ENCODE measurements at places on chromosomes 11 and 22. TPM values are rescaled to one million over a fixed set of nuclear protein-coding genes. Genes with fewer than 3 reads are reported as not detected.

DNA sequence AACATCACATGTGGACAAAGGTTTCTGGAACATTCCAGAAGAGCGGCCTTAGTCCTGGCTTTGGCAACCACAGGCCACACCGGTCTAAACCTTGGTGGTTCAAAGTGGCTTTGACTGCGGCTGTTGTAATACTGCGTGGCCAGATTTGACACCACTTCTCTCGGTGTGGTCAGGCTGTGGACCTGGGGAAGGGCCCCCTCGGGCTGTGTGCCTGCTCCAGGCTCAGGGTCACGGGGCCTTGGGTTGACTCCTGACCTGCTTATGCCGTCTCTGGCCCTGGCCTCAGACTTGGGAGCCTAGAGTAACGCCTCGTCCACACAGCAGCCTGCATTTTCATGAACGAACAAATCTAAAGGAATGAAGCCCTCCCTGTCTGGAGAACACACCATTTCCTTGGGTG is 118.0 kb downstream of the PHF21B start:
- no peak for DNase-seq

DNA sequence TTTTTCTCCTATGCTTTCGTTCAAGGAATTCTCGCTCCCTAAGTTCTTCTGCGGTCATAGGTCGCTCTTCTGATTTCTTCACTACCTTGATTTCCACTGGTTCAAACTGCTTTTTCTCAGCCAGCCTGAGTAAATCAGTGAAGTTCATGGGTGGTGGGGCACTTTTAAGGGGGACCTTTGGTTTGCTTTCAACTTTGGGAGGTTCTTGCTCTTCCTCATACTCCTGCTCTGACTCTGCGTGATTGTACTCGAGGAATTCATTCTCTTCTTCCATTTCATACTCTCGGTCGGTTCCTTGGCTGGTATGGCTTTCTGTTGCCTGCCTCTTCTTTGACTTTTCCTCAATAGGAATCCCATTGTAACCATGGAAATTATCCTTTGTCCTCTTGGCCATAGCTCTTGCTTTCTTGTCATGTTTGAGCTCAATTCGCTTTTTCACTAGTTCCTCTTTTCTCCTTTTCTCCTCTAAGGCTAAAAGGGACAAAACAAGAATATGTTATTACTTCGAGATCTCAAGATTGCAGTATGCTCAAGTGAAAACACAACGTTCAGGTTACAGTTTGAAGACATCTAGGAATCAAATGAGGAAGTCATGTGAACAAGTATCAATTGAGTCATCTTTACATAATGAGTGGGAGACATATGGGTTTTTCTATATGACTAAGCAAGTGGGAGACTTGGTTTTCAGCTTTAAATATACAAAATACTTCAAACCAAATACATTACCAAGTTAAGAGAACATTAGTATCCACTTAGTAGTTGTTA is 16.2 kb downstream of the MISFA start:
- DNase-seq, result no peak

DNA sequence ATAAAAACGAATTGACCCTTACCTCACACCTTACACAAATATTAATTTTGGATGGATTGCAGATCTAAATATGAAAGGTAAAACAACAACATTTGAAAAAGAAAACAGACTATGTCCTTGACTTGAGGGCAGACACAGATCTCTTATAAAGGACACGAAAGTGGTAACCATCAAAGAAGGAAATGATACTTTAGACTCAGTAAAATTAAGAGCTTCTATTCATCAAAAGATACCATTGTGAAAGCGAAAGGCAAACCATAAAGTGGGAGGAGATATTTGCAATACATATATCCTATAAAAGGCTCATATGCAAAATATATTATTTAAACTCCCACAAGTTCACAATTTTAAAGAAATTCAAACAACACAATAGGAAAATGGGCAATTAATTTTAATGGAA is 5.0 kb downstream of the HEPACAM start:
- DNase-seq, result no peak

The BBOX1 gene
- 0.39 TPM for total RNA-seq

The CBLIF gene
- not detected for total RNA-seq

DNA sequence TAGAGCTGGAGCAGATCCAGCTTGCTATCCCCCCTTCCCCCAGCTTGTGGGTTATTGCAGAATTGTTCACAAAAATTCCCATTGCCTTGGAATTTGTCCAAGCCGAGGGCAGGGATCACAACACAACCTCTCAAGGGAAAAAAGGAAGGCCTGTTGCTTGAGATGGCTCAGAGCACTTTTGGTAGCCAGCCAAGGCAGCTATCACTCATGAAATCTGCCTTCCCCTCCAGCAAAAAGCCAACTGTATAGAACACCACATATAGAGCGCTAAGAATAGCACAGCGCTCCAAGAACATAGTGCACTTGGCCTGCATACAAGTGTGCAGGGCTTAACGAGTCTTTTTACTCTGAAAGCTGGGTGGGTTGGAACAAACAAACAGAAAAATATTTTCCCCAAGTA is 46.2 kb downstream of the FAM83F start:
- DNase-seq, result peak; percentile 89

DNA sequence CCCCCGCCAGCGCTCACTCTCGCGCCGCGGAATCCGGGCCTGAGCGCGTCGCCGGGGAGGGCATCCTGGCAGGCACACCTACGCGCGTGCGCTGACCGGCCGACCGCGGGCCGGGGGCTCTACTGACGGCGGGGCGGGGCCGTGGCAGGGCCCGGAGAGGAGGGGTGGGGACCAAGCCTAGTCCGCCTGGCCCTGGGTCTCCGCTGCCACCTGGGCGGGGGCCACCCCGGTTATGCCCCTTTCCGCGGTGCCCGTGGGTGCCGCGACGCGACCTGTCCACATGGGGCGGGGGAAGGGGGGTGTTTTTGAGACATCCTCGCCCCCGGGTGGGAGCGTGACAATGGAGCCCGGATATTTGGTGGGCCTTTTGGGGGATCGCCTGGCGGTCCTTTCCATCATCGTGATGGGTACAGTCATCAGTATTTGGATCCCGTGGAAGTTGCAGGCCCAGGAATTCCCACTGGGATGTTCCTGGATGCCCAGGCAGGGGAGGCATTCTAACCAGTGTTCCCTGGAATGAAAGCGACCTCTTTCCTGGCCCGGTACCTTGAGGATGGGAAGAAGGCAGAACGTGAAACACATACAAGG is 2.2 kb downstream of the NCAM1 start:
- DNase-seq, result peak; percentile 39

The SYT12 gene
- under 0.01 TPM for total RNA-seq

The NNMT gene
- total RNA-seq, result 344 TPM

The MMP27 gene
- not detected for total RNA-seq

- no peak for DNase-seq
Observed at GRCh38 chr11:22041039-22041438, 151.8 kb upstream of the ANO5 start.

GRCh38 chr11:62393735-62394134 is 25.1 kb upstream of the SCGB1A1 start:
- no peak for DNase-seq

DNA sequence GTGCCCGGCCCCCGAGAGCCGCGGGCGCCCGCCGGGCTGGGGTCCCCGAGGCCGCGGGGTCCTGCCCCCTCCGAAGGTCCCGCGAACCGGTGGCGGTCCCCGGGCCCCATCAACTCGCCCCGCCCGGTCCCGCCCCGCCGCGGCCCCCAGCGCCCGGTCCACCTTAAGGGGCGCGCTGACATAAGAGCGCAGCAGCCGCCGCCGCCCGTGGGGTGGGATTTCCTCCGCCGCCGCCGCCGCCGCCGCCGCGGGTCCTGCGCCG is at the start of gene ZDHHC8:
Gene ZDHHC8 (plus strand): TSS at position 208 of the 262 bp plus-strand sequence. CDS start 144 bp downstream, outside the sequence.
- DNase-seq, result peak; percentile 26

- no peak for DNase-seq
Observed at GRCh38 chr22:45937960-45938359, 39.0 kb downstream of the WNT7B start.

The THY1 gene
- total RNA-seq, result 949 TPM

DNA sequence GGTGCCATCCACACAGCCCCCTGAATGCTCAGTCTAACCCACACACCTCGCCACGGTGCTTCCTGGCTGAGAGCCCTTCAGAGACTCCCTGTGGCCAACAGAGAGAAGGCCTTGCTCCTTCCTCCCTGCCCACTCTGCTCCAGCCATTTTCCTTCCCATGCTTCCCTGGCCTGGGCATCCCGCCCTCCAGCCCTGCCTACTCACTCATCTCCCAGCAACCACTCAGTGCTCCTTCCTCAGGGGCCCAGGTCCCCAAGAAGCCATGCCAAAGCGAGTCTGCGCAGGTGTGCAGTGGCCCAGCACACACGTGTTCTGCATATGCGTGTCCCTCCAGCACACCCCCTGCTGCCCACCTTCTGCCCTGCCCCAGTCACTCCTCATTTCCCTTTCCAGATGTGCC is 56.4 kb downstream of the NECTIN1 start:
- DNase-seq, result no peak

- DNase-seq, result no peak
Observed at GRCh38 chr11:125892994-125893393, 5.5 kb downstream of the HYLS1 start.

- no peak for DNase-seq
Observed at GRCh38 chr11:48049036-48049435, 68.7 kb downstream of the PTPRJ start.

GRCh38 chr11:12840871-12841660 is 166.8 kb downstream of the TEAD1 start:
- peak; percentile 53 for DNase-seq

DNA sequence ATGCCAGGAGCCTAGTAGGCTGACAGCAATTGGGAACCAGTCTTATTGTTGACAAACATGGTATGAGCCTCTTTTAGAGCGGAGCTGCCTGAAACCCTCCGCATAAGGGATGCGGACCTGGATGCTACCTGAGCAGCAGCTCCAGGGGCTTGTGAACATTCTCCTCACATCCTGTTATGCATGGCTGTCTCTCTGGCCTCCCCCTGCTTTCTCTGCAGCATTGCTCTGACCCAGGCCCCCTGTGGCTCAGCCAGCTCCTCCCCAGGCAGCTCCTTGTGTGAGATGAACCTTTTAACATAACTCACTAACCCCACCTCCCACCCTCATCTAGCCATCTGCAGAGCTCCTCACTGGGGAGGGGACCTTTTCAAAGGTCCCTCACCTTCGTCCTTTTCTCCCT is 6.0 kb downstream of the BMAL1 start:
- DNase-seq, result no peak

The RAB39A gene
- 1.1 TPM for total RNA-seq

The B4GAT1 gene
- total RNA-seq, result 49.3 TPM

GRCh38 chr11:129614256-129614944 is 201.2 kb upstream of the TMEM45B start:
- DNase-seq, result no peak

The LDLRAD3 gene
- total RNA-seq, result 3.8 TPM

The SMTNL1 gene
- total RNA-seq, result not detected

DNA sequence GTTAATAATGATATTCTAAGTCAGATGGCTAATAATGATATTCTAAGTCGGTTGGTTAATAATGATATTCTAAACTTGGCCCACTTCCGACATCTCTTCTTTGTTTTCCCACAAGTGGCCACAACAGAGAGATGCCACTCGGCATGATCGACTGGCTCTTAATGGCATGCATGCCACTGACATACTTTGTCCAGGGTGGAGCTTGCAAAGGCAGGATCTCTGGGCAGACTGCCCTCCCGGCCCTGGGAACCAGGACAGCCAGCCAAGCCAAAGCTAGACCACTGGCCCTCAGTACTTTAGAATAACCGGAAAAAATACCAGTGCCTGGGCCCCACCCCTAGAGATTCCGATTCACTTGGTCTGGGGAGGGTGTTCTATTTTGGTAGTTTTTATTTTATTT is 78.1 kb downstream of the KIAA1671 start:
- peak; percentile 45 for DNase-seq

GRCh38 chr11:115676768-115677167 is 172.6 kb upstream of the CADM1 start:
- peak; percentile 61 for DNase-seq

The MYO7A gene
- total RNA-seq, result 0.29 TPM

The SLC37A2 gene
- 153 TPM for total RNA-seq

DNA sequence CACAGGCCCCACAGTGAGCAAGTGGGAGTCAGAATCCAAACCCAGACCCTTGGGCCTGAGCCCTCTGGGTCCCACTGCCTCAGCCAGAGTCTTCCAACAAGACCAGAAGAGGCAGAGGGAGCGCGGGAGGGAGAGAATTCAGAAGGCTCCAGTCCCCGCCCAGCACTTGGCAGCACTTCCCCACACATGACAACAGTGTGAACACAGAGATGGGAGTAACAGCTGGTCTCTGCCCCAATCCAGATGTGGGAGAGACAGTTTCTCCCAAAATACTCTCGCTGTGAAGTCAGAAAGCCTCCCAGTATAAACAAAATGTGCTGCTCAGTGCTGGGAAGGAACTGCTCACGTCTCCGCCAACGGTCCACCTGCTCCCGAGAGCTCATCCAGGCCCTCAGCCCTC is 219.9 kb downstream of the MN1 start:
- no peak for DNase-seq

DNA sequence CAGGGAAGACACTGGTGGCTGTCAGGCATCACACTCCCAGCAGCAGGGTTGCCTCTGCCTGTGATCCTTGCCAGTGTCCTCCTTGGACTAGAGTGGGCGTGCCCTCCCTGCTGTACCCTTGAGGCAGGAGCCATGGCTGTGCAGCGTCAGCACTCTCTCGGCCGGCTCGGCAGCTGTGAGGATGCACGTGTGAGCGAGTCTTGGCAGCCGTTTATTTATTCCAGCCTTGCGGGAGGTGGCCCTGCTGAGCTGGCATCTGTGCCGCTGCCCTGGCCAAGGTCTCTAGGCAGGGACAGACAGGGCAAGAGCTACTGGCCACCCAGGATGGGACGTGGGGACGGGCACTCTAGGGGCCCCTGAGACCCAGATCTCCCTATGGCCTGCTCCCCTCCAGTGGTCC is 33.9 kb downstream of the TSPAN4 start:
- peak; percentile 13 for DNase-seq

- DNase-seq, result no peak
Observed at GRCh38 chr22:44157916-44158618, 22.7 kb upstream of the PARVG start.

The MYO18B gene
- total RNA-seq, result 0.29 TPM

The C11orf86 gene
- not detected for total RNA-seq

- DNase-seq, result no peak
Observed at GRCh38 chr11:57405271-57405860, 14.9 kb upstream of the PRG2 start.

All from RPMI7951 (cell line).